ENCODE measurements at places on chromosomes 1 and 21. TPM values are rescaled to one million over a fixed set of nuclear protein-coding genes. Genes with fewer than 3 reads are reported as not detected.

GOLT1A gene
- not detected for total RNA-seq

GRCh38 chr1:229913489-229913888, 153.5 kb upstream of the GALNT2 start:
- no peak for DNase-seq

DNA sequence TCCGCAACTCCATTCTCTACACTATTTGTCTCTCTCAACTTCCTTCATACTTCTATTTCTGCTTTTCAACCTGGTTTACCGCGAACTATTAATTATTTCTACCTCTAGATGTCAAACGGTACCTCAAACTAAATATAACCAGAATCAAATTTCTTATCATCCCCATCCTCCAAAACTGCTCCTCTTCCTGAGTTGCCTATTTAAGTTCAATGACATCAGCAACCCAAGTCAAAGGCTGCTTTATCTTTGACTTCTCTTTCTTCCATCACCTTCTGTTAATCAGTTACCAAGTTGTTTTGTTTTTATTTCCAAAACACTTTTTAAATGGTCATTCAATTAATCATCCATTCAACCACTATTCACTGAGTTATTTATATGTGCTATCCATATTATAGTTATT, 171.9 kb downstream of the COL24A1 start:
- no peak for DNase-seq

- no peak for DNase-seq
These were observed 1.4 kb downstream of the PEA15 start for GRCh38 chr1:160206421-160207117.

CXADR gene
- total RNA-seq: 0.34 TPM

TTC22 gene
- 6.5 TPM for total RNA-seq

PRELP gene
- not detected for total RNA-seq

- no peak for DNase-seq
These were observed 273.1 kb downstream of the TTLL7 start for GRCh38 chr1:83725735-83726360.

DNA sequence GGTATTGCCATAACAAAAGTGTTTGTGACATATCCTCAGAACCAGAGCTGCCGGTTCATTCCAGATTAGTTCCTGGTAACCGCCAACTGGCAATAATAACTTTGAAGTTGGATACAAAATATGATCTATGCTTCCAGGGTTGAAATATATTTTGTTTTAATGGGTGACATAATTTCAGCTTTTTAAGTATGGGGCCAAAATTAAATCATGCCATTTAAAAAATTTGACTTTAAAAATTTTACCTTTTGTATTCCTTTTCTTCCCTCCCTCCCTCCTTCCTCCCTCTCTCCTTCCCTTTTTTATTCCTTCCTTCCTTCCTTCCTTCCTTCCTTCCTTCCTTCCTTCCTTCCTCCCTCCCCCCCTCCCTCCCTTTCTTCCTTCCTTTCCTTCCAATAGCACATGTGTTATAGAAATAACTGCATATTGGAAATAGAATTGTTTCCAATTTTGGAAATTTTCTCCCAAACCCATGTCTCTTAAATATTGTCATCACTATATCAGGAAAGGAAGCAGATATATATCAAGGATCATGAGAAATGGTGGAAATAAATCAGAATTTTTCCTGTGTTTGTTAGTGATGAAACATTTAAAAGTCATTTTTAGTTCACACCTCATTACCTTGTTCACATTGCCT, 12.0 kb upstream of the KIFAP3 start:
- no peak for DNase-seq

- peak; percentile 32 for DNase-seq
These were observed 184.0 kb downstream of the CDC7 start for GRCh38 chr1:91684481-91685196.
